ENCODE measurements at places on chromosomes 3 and 15.

GRCh38 chr3:52020796-52021195 lies 25.1 kb upstream of the RPL29 start:
- no peak for DNase-seq

DNA sequence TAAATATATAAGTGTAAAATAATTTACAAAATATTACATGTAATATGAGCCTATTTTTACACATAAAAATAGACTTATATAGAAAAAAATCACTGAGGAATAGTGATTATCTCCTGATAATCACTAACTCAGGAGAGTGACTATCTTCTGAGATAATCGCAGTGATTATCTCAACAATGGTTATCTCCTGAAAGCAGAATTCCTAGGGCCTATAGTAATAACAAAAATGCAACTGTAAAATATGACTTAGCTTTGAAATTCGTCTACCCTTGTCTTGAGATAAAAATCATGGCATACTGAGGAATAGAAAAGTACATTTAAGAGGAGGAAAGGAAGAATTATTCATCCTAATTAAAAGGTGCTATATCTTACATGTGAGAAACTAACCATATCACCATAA lies 117.0 kb upstream of the ASB14 start:
- no peak for DNase-seq

DNA sequence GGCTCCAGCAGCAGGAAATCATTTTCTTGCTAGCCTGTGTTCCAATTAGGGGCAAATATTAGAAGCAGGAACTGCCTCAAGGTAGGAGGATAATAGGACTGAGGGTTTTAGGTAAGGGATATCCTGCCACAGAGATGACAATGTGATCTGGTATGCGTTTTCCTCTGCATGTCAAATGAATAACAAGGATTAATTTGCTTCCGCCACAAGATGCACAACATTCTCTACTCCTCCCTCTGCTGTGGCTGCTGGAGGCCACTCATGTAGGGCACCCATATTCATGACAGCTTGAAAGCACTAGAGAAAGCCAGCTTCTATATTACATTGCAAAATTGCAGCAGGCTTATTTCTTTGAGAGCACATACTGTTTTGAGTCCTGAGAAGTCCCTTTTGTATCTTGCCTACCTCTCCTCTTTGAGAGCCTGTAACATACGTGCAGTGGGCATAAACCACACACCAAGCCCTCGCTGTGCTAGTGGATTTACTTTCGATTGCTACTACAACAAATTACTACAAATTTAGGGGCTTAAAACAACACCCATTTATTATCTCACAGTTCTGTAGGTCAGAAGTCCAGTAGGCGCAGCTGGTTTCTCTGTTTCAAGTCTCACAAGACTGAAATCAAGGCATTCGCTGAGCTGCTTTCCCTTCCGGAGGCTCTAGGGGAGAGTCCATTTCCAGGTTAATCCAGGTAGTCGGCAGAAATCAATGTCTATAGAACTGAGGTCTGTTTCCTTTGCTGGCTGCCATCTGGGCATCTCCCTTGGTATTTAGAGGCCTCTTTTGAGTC lies 5.9 kb upstream of the CD47 start:
- DNase-seq, result no peak

GRCh38 chr15:93124126-93124525 lies 35.1 kb upstream of the RGMA start:
- no peak for DNase-seq

DNA sequence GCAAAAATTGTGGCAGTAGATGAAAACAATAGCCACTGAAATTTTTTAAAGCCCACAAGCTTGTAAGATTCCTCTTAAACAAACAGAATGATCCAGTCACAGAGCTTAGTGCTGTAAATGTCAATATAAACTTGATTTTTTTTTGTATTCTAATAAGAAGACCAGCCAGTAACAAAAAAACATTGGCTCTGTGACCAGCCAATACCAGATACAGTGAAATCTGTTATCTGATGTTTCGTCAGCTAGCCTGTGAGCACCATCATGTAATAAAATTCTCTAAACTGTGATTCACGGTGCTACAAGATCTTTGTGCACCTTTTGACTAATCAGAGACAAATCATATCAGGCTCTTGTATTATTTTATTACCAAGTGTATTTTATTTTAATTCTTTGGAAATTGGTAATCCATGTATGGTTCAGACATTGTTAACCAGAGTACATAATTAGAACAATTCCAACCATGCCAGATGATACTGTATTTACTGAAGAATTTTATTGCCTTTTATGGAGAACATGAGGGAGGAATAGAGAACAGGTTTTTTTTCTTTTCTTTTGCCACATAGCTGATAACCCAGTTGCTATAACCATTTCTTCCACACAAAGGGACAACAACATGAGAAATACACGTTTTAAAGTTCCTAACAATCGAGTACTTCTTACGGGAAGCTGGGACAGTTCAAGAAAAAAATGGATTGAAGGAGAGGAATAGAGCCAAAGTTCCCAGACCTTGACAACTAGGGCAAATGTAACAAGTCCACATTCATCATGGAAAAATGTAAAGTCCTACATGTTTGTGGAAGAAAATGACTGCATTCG lies 71.9 kb downstream of the FILIP1L start:
- DNase-seq, result no peak

DNA sequence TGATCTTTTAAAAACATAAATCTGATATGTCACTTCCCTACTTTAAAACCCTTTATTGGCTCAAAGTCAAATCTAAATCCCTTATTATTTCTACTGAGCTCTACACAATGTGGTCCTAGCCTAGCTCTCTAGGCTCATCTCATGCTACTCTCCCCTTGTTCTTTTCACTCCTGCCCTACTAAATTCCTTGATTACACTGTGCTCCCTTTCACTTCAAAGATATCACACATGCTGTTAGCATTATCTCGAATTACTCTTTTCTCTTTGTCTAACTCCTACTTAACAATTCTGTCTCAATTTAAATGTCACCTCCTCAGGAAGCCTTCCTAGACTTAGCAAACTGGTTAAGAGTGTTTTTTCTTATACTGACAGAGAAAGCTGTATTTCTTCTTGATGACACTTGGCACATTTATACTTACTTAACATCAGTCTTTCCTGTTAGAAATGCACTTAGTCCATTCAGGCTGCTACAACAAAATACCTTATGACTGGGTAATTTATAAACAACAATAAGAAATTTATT lies 102.0 kb downstream of the SCAPER start:
- no peak for DNase-seq

- DNase-seq, result no peak
Observed at GRCh38 chr15:66654739-66655375, 47.2 kb upstream of the SMAD6 start.

GRCh38 chr3:156553705-156554356 lies 1.1 kb downstream of the SSR3 start:
- DNase-seq, result no peak
